ENCODE measurements at places on chromosomes 3 and 15. TPM values are rescaled to one million over a fixed set of nuclear protein-coding genes. Genes with fewer than 3 reads are reported as not detected.

APBA2 gene
- polyA plus RNA-seq = 12.6 TPM

DNA sequence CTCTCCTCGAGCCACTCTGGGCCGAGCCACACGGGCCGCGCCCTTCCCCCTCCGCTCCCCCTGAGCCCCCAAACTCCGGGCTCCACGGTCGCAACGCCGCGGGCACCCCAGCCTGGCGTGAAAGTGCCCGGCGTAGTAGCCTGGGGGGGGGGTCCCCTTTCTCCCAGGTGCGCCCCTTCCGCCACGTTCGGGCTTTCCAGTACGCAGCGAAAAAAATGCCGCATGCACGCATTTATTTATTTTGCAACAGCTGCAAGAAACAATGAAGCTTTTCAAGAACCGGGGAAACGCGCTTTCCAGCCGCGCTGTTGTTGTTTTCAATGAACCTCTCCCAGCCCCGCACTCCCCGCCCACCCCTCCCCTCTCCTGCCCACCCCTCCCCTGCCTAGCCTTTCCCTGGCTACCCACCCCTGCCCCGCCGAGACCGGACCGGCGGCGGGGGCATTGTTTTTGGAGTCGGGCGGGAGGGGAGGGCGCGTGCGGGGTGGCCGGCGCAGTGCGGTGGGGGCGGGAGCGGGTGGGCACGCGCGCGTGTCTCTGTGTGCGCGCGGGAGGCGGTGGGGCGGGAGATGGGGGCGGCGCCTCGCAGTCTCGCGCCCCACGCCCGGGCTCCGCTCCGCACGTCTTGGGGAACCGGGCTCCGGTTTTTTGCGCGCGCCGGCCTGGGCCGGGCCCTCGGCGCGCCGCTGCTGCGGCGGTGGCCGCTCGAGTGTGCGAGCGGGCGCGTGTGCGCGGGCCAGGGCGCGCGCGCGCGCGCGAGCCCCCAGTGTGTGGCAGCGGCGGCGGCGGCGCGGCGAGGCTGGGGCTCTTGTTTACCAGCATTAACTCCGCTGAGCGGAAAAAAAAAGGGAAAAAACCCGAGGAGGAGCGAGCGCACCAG lies at the start of gene IGF1R:
Gene IGF1R (plus strand): TSS at position 766 of the 880 bp plus-strand sequence. CDS start 1,043 bp downstream, outside the sequence.
- DNase-seq = peak; percentile 88

GRCh38 chr15:91872356-91873137 lies 19.0 kb downstream of the SLCO3A1 start:
- DNase-seq = no peak

DNA sequence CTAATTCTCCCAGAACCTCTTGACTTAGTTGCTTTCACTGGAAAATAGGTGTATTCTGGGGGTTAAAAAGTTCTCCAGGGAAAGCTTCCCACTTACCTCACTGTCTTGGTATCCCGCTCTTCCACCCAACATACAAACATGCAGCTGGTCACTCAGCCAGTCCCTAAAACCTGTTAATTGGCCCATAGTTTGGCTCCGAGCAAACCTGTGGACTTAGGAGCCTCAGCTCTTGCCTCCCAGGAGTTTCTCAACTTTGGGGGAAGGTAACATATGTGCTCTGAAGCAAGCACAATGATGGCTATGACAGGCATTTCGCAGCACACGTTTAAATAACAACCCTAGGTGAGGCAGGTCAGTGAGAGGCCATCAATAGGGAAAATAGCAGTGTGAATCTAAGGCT lies 25.8 kb upstream of the LRRFIP2 start:
- DNase-seq = no peak

- DNase-seq = no peak
Observed at GRCh38 chr3:134004841-134005240, 24.9 kb downstream of the SLCO2A1 start.

- DNase-seq = no peak
Observed at GRCh38 chr3:65793495-65794200, 245.1 kb downstream of the MAGI1 start.

Data from left kidney (tissue), 8 donors.